ENCODE measurements at places on chromosomes 2 and 18.

GRCh38 chr18:78737006-78737915 is 242.4 kb upstream of the SALL3 start:
- no peak for DNase-seq

DNA sequence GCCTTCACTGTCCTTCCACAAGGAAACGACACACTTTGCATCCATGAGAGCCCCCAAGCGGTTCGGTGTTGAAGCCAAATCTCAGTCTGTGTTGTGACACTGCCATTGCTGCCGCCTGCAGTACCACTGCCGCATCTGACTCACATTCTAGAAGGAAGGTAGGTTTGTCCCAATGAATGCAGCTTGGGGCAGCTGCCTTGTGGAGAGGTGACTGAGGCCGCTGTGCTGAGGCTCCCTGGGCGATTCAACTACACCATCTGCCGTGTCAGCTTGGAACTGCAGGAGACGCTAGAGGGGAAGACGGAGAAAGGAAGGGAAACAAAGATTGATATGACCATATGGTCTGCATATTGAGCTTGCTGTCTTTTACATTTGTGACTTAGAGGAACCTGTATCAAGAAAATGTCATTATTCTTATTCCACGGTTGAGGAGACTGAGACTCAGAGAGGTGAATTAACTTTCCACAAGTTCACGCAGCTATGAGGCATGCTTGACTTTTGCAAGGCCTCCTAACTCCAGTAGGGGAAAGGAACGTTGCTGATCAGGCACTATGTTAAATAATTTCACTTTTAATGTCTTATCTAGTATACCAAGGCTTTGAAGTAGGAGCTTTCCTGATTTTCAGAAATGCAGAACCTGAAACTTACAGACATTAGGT is 43.5 kb upstream of the LMAN1 start:
- DNase-seq, result peak; percentile 80

GRCh38 chr2:231546014-231546715 is 15.9 kb upstream of the NMUR1 start:
- DNase-seq, result no peak

DNA sequence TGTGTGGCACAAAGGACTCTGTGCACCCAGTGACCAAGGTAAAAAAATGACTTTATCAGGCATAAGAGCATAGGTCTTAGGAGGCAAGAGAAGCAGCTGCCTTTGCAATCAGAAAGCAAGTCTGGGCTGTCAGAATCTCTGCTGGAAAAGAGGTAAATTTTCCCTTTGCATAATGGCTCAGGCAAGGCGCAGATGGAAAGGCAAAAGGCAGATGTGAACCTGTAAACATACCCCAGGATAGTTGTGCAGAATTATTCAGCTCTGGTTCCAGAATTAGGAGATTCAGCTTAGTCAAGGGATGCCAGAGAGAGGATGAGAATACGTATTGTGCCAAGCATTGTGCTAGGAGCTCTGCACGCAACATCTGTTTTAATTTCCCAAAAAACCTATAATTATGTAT is 258.7 kb downstream of the CLIP4 start:
- DNase-seq, result no peak

- no peak for DNase-seq
These were observed 10.5 kb upstream of the BBS5 start for GRCh38 chr2:169468841-169469240.

DNA sequence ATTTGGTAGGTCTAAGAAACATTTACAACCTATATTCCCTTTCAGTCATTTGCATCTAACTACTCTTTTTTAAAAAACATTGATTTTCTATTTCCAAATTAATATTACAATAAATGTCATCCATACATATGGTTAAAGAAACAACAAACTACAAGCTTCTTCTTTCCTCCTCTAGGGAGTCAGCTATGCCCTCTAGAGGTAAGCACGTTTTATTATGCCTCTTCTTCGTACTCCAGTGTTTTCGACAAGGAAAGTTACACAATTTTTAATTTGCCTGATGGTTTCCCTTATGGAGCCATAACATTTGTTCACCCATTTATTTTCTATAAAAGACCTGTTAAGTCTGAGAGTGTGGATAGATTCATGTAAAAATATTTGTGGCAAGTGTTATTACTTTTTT is 183.4 kb upstream of the CDH7 start:
- no peak for DNase-seq

DNA sequence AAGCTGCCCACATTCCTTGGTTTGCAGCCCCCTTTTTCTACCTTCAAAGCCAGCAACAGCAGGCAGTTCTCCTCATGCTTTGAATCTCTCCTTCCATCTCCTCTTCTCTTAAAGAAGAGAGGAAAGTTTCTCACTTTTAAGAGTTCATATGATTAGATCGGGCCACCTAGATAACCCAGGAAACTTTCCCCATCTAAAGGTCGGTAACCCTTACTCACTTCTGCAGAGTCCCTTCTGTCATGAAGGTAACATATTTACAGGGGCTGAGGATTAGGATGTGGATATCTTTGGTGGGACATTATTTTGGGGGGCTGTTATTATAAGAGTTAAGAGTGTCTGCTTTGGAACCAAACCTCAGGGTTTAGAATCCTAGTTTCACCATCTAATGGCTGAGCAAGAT is 51.0 kb downstream of the HNRNPLL start:
- no peak for DNase-seq

- no peak for DNase-seq
These were observed 72.7 kb downstream of the SCN2A start for GRCh38 chr2:165311949-165312348.

DNA sequence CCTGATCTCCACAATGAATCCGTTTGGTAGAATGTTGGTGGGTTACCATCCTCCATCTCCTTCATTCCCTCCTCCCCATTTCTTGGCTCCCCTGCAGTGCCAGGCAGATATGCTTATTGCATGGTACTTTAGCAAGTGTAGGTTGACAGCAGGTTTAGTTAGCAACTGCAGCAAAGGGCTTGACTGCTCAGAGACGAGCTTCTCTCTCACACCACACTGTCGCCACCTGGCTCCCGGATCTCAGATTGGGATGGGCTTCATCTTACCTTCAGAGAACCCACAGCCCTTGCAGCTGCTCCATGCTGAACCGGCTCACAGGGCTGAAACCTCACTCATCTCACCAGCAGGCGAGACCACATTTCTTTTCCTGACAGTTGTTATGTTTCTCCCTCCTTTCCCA is 88.8 kb downstream of the VWA3B start:
- no peak for DNase-seq

- DNase-seq, result peak; percentile 62
These were observed 8.4 kb upstream of the NMI start for GRCh38 chr2:151297882-151298281.

GRCh38 chr2:74567881-74568280 is 13.4 kb downstream of the DOK1 start:
- DNase-seq, result no peak

DNA sequence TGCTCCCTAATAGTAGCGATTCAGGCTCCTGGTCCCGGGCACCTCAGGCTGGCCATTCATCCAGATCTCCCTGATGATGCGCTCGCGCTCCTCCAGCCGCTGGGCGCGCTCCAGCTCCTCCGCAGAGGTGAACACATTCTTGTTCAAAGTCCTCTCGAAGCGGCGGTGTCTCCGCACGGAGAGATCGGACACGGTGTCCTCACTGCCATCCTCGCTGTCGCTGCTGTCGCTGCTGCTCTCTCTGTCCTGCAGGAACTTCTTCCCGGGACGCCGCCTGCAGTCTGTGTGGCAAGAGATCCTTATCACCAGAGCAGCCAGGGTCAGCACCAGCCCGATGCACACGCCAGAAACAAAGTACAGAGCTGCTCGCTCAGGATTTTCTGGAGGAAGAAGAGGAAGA is 67.5 kb downstream of the EVA1A start:
- no peak for DNase-seq

GRCh38 chr2:11056614-11057013 is 98.7 kb upstream of the SLC66A3 start:
- DNase-seq, result no peak

DNA sequence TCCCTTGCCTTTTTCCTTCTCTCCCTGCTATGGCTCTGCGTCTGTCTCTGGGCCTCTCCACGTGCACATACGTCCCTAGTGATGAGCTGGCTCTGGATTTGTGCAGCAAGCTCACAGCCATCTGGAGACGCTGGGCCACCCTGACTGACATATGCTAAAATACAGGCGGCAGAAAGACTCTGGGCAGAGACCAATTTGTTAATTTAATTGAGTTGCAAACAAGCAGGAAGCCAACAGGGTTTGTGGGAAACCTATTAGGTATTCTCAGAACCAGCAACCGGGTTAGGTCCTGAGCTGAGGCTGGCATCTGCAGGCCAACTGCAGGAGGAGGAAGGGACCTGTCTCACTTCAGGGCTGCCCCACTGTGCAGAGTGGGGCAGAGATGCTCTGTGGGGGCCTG is 53.5 kb upstream of the SMAD2 start:
- no peak for DNase-seq

GRCh38 chr2:31893094-31893493 is 117.7 kb downstream of the MEMO1 start:
- DNase-seq, result no peak

DNA sequence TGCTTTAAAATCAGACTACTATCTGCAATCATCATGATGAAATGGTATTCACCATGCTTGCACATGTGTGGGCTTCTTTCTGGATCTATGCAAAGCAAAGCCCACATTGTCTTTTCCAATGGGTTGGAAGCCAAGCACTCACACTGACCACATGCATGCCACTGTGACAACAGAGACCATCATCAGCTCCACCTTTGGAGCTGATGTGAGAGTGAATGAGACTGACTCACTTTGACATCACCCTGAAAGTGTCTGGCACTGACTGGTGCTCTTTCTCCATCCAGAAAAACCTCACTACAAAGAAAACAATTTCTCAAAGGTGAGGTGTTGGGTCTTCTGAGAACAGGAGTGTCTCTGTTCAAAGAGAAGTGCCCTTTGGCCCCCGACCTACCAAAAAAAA is 4.7 kb downstream of the MYO5B start:
- no peak for DNase-seq

DNA sequence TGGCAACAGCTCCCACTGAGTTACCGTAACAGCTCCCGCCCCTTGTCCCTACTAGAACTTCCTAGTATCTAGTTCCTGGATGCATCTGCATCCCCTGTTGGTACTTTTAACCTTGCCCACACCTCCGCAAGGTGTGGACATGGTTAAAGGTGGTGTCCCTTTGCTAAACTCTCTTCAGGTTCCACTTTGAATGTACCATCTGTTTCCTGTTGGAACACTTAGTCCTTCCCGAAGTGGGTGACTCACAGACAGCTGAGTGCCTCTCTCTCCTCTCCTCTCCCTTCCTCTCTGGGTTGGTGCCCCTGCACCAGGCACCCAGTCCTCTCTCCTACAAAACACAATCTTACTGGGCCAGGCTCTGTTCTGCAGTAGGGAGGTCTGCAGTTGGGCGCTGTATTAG is 19.6 kb upstream of the REL start:
- no peak for DNase-seq

- no peak for DNase-seq
These were observed 83.7 kb upstream of the UBXN4 start for GRCh38 chr2:135657806-135658582.

DNA sequence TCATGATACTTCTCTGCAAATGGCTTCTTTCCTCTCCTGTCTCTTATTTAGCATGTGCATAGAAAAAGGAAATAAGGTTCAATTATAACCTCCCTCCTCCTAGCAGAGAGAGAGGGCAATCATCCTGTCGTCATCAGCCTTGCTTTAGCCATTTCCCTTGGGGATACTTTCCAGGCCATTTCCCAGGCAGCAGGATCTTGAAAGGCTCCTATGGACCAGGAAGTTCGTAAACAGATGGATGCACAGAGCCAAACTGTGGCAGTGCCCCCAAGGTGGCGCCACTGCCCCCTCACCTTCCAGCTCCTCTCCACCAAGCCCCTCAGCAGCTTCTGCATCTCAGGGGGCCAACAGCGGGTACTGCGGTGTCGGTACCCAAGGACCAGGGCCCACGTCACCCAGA is 157.4 kb downstream of the DTNA start:
- DNase-seq, result no peak

- no peak for DNase-seq
These were observed 191.9 kb downstream of the MYO3B start for GRCh38 chr2:170369894-170370293.

- DNase-seq, result no peak
These were observed 563.9 kb downstream of the DCC start for GRCh38 chr18:52903857-52904256.

DNA sequence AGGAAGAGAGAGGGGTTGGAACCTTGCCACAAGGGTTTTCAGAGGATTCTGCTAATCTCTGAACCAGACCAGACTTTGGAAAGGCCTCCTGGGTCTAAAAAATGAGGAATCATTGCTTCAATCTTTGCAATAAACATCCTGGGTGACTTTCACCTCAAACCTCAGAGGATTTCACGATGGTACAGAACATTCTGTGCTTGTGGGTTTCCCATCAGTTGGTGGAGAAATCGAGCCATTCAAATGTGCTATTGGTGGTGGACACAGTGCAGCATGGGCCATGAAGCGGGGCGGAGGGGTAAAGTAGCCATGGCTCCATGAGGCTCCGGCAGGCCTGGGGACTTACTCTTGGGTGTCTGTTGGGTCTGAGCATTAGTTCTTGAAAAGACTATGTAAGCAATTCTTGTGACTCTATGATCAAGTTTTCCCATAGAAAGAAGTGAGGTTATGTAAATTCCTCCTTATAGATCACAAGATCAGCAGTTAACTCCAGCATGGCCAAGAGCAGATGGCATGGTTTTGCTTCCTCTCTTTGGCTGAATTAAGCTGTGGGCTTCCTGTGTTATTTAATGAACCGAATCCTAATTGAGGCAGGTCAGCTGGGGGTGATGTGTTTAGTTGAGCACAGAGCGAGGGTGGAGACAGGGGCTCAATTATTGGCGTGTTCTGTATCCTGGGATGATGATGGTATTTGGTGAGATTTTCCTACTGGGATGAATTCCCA is 1.9 kb upstream of the IL1R2 start:
- DNase-seq, result no peak
